ENCODE measurements at places on chromosomes 7 and 10.

GRCh38 chr7:128422037-128422436, 12.3 kb upstream of the IMPDH1 start:
- DNase-seq: no peak

GRCh38 chr10:46525177-46525823, 31.2 kb downstream of the GPRIN2 start:
- no peak for DNase-seq

DNA sequence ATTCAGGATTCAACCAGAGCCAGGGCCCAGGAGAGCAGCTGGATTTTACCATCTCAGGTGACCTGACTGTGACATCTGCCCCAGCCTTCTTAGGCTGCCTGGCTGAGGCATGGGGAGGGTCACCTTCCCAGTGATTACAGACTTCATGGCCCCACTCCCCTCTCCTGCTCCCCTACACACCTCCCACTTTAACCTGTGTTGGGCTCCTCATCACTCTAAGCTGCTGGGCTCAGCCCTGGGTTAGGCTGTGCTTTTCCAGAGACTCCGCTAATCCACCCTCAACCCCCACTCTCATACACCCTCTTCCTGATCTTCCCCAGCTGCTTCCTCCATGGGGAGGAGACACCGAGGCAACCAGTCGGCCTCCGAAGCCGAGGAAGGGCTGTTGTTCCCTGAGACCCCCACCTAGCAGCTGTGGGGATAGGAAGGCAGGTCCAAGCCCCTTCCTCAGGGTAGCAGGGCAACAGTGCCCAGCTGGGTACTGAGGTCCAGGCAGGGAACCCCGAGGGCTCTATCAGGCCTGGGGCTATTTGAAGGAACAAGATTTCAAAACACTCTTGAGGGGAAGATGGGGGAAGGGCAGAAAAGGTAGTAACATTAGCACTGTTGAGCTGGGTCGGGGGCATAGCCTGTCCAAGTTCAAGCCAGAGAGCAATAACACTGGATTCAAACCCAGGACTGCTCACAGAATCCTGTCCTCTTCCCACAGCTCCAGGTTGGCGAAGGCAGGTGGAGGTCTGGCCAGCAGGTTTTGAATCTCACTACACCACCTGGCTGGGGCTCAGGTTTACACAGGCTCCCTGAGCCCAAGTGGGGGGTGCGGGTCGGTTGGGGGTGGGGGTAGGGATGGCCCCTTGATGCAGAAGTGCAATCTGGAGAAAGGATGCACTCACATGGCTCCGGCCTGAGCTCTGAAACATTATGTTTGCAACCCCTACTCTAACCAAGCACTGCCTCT, 1.8 kb downstream of the IMPDH1 start:
- DNase-seq: no peak

- DNase-seq: no peak
Measured at GRCh38 chr10:110725801-110726630, 81.9 kb downstream of the RBM20 start.

DNA sequence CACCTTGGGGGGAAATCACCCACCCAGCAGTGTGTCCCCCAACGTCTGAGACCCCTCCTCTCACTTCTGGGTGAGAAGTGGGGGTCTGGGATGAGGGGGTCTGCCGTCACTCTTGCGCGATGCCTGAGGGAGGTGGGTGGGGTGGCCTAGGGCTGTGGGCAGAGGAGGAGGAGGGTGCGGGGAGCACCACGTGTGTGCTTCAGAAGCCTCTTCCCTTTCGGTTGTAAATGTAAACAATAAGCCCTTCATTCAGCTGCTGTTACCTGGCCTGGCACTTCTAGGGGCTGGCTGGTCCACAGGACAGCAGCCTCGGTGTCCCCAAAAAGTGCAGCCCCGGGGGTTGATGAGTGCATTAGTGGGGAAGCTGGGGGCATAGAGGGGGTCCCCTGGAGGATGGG, 1.3 kb downstream of the CLIP2 start:
- no peak for DNase-seq

GRCh38 chr10:18683427-18683826, 24.2 kb downstream of the ARL5B start:
- no peak for DNase-seq

- no peak for DNase-seq
Measured at GRCh38 chr7:112150823-112151641, 55.2 kb downstream of the DOCK4 start.

DNA sequence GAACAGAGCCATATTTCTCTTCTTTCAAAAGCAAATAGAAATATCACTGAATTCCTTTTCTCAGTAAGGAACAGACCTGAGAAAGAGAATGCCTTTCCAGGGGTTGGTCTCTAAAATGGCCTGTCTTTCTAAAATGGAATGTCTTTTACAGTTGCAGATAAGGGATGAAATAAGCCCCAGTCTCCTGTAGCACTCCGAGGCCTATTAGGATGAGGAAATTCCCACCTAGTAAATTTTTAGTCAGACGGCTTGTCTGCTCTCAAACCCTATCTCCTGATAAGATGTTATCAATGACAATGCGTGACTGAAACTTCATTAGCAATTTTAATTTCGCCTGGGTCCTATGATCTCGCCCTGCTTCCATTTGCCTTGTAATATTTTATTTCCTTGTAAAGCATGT, 2.9 kb upstream of the EFCAB10 start:
- DNase-seq: no peak

All from NCI-H774 (cell line).